Prostate gland (tissue), 2 donors: ENCODE measurements at places on chromosomes 7 and 10.

- H3K36me3 ChIP-seq: no peaks in the 10 kb centered on the region
- H3K27ac ChIP-seq: no peak overlapping the region
- H3K4me3 ChIP-seq: no peak overlapping the region
- H3K4me1 ChIP-seq: no peaks in the 10 kb centered on the region
Measured at GRCh38 chr7:41520445-41520844, 182.4 kb downstream of the INHBA start.

DNA sequence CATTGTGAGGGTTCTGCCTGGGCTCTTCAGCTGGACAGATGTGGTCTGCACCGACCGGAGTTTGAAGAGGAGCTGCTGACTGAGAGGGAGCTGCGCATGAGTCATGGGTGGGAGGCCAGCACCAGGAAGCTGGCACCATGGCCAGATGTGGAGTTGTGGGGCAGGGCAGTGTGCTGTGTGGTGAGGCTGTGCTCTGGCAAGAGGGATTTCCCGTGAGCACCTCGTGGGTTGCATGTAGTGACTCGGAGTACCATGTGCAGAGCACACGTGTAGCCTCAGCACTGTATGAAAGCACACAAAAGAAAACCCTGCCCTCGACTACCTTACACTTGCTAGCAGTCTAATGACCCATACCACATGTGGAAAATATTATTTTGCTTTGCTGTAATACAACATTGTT lies 103.4 kb downstream of the WNT2 start:
- H3K4me3 ChIP-seq: no peak overlapping the region
- DNase-seq: no peak
- no peaks in the 10 kb centered on the region for H3K27me3 ChIP-seq
- H3K4me1 ChIP-seq: no peaks in the 10 kb centered on the region

DNA sequence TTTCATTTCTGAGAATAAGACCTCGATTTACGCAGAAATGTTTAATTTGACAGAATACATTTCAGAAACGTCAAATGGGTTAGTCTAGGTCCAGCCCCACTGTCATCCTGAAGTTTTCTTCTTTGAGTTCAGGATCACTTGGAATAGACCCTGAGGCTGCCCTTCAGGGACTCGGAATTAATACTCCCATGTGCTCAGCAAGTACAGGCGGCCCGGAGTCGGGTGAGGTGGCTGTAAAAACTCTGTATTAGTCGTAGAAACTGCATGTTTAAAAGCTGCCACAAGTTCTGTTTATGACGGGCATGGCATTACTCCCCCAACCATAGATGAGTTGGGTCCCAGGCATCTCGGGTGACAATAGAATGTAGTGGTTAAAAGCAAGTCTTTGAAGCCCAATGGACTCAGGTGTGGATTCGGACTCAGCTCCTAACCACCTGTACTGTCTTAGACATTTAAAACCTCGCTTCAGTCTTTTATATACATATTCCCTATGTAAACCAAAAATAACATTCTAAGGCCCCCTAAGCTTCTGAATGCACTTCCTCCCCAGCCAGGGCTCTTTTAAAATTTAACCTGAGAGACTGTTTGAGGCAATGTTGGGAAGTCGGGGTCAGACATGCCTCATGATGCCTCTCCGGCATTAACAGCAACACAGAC lies 216.3 kb downstream of the ADARB2 start:
- no peak overlapping the region for H3K27ac ChIP-seq
- no peak overlapping the region for H3K4me3 ChIP-seq
- no peaks in the 10 kb centered on the region for H3K36me3 ChIP-seq
- DNase-seq: no peak

DNA sequence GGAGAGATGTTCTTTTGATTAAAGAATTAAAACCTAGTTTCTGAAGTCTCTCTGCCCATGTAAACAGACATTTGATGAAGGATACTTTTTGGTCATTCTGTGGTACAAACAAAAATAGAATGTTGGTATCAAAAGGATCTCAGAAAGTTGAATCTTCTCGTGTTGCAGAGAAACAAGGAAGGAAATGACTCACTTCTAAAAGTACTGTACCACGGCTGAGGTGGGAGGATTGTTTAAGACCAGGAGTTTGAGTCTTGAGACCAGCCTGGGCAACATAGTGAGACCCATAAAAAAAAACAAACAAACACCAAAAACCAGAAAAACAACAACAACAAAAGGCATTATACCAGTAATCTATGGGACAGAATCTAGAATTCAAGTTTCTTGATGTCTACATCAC lies 69.7 kb downstream of the PRSS58 start:
- no peak for DNase-seq
- H3K4me3 ChIP-seq: no peak overlapping the region
- H3K36me3 ChIP-seq: no peaks in the 10 kb centered on the region
- no peak overlapping the region for H3K27ac ChIP-seq

DNA sequence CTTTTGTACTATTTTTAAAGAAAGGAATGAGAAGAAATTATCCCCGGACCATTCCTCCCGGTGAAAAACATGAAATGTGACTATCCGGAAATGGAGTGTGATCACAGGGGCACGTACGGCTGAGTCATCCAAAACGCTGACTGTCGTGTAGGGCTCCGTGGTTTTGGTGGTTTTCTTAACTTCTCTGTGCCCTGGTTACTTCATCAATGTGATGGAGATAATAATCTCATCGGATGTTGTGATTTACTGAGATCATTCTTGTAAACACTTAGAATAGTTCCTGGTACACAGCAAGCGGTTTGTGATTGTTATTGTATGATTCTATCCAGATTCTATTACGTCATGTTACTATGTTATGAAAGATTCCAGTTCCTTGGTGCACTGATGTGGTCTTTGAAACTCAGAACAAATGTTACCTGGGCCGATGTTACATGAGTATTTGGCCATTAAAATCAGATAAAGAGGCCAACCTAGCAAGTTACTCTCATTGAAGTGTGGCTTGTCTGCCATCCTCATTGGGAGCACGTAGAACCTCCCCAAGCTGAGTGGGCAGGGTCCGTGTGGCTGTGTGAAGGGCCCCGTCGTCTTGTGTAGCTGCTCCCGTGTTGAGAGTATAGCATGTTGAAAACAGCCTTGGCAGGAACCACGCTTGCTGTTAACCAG lies 99.5 kb downstream of the CAMK1D start:
- no peak overlapping the region for H3K4me3 ChIP-seq
- H3K27ac ChIP-seq: no peak overlapping the region
- DNase-seq: no peak
- H3K4me1 ChIP-seq: no peaks in the 10 kb centered on the region
- no peaks in the 10 kb centered on the region for H3K27me3 ChIP-seq
- no peaks in the 10 kb centered on the region for H3K36me3 ChIP-seq

DNA sequence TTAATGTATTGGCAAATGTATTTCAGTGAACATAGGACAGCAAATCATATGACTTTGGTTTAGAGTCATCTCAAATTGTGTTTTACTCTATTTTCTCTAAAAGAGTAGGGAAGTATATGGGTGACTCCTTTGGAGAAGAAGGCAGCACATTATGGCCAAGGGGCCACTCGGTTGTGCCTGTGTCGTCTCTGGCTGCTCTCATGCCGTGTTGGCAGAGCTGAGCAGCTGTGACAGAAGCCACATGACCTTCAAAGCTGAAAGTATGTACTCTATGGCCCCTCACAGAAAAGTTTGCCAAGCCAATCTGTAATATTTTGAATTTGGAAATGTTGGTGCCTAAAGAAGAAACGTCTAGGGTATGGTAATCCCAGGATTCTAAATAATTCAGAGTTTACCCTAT lies 47.5 kb downstream of the TASOR2 start:
- H3K27me3 ChIP-seq: no peaks in the 10 kb centered on the region
- H3K4me1 ChIP-seq: no peaks in the 10 kb centered on the region
- peaks cover 4% of the 10 kb centered on the region for H3K36me3 ChIP-seq
- no peak overlapping the region for H3K27ac ChIP-seq
- no peak overlapping the region for H3K4me3 ChIP-seq

DNA sequence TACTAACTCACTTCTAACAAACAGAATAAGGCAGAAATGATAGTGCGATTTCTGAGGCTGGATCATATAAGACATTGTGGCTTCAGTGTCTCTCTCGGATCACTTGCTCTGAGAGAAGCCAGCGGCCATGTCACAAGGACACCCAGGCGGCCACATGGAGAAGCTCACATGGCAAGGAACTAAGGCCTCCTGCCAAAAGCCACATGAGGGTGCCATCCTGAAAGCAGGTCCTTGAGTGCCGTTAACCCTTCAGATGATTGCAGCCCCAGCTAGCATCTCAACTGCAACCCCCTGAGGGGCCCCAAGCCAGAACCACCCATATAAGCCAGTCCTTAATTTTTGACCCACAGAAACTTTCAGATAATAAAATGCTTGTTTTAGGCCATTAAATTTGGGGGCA lies 6.9 kb upstream of the VDAC2 start:
- H3K36me3 ChIP-seq: no peaks in the 10 kb centered on the region
- no peak for DNase-seq
- no peaks in the 10 kb centered on the region for H3K4me1 ChIP-seq
- no peaks in the 10 kb centered on the region for H3K27me3 ChIP-seq
- H3K27ac ChIP-seq: no peak overlapping the region

GRCh38 chr7:155192961-155193640 lies 104.6 kb upstream of the INSIG1 start:
- H3K36me3 ChIP-seq: no peaks in the 10 kb centered on the region
- no peak for DNase-seq
- H3K4me1 ChIP-seq: no peaks in the 10 kb centered on the region

DNA sequence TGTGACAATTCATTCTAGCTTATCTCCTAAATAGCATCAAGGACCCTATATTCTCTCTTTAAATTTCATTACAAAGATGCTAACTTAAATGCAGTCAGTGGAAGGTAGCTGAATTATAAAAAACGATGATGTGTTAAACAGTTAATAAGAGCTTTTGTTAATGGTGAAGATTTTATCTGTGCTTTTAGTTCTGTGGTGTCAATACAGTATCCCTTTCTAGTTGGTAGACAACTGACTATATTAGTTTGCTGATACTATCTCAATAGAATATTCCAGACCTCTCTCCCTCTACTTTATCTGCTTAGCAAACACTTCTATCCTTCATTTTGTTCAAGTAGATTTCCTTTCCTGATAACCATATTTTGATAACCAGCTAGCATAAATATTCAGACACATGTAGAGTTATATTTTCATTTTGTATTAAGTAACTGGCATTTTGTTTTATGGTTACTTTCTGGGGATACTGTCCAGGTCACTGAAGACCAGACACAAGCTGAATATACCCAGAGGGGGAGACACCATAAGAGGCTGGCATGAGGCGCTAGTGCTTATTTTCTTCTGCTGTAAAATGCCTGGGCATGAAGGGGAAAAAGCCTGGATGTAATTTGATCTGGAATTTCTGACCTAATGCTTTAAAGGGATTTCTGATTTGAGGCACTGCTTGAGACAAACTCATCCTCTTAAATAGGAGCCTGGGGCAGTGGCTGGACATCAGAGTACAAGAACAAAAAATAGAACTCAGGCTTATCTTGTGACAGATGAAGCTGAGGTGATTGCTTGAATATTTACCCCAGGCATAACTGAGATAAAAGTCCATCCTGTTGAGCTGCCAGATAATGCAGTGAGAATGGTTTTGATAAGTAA lies 197.5 kb downstream of the MALRD1 start:
- no peak for DNase-seq
- H3K27ac ChIP-seq: no peak overlapping the region
- no peaks in the 10 kb centered on the region for H3K36me3 ChIP-seq
- H3K4me1 ChIP-seq: no peaks in the 10 kb centered on the region
- H3K4me3 ChIP-seq: no peak overlapping the region

GRCh38 chr7:150945853-150946420 lies 32.2 kb downstream of the KCNH2 start:
- no peaks in the 10 kb centered on the region for H3K27me3 ChIP-seq
- no peak overlapping the region for H3K4me3 ChIP-seq
- H3K36me3 ChIP-seq: no peaks in the 10 kb centered on the region
- H3K27ac ChIP-seq: no peak overlapping the region

GRCh38 chr10:36446881-36447280 lies 678.5 kb upstream of the ANKRD30A start:
- no peaks in the 10 kb centered on the region for H3K4me1 ChIP-seq
- no peak for DNase-seq
- H3K27me3 ChIP-seq: no peaks in the 10 kb centered on the region
- no peaks in the 10 kb centered on the region for H3K36me3 ChIP-seq

- H3K4me3 ChIP-seq: no peak overlapping the region
- no peaks in the 10 kb centered on the region for H3K36me3 ChIP-seq
- no peak overlapping the region for H3K27ac ChIP-seq
- no peaks in the 10 kb centered on the region for H3K4me1 ChIP-seq
Measured at GRCh38 chr10:60870416-60870728, 73.6 kb downstream of the RHOBTB1 start.
